ENCODE measurements at places on chromosomes 4 and X.

DNA sequence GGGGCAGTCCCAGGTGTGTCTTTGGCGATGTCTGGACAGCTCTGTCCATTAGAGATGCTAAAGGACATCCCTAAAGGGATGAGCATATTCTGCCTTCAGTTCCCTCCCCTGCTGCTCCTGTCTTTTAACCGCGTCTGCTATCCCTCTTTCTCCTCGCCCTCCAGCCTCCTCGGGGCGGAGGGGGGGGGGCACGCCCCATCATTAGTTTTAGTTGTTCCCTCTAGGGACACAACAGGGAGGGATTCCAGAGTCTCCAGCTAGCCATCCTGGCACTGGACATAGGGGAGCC is 1.1 kb downstream of the MSL3 start:
- DNase-seq = no peak

DNA sequence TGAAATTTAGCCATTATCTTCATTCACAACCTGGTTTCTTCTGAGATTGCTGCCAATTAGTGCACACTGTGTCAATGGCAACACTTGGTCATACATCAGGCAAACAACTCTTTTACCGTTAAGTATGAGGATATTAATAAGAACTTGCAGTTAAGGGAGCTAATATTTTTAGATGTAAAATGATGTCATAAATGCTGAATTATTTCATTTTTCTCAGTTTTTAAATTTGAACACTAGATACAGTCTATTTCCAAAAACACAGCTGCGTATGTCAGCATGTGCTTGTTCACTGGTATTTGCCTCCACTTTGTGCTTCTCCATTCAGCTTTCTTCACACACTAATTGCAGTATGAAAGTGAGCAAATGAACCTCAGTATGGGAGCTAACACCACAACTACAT is 1.6 kb downstream of the KLHL13 start:
- DNase-seq = no peak

GRCh38 chr4:171588764-171589163 is 224.4 kb upstream of the GALNTL6 start:
- DNase-seq = no peak

DNA sequence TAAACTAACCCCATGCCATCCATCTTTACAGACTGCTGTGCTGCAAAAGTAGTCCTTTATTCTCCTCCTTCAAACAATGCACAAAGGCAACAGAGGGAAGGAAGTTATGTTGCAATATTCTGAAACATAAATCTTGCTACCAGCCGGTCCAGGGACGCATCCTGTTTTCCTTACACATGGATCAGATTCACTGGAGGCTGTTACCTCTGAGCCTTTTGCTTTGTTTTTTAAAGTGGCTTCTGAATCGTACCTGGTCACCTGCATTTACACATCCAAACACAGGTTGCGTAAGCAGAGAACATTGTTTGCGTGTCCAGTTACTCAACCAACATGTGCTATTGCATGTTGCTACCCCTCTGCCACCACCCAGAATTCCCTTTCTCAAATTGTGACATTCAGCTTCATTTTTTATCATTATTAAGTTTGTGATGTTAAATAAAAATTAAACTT is 8.8 kb downstream of the PPARGC1A start:
- DNase-seq = no peak

GRCh38 chrX:20438871-20439526 is 172.3 kb upstream of the RPS6KA3 start:
- DNase-seq = no peak

DNA sequence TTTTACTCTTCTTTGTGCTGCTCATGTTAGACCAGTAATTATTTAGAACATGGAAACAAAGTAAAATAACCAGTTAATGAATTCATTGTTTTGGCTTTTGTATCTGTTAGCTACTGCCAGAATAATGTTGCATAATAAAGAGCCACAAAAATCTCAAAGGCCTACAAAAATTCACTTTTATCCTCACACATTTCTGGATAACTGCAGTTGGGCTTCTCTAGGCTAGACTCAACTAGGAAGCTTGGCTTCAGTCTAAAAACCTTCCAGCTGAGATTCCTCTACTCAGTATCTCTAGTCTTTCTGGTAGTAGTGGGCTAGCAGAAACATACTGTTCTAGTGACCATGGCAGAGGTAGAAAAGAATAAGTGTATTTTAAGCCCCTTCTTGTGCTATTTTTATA is 73.0 kb downstream of the FAT4 start:
- no peak for DNase-seq
